Frontal cortex (tissue), 4 donors: ENCODE measurements at places on chromosomes 3 and 15.

- no peak for DNase-seq
Observed at GRCh38 chr15:66369773-66370651, 13.5 kb upstream of the TIPIN start.

- DNase-seq: no peak
Observed at GRCh38 chr15:78182336-78182700, 33.2 kb downstream of the IDH3A start.

- DNase-seq: no peak
Observed at GRCh38 chr15:90594301-90594738, 64.6 kb downstream of the CRTC3 start.

DNA sequence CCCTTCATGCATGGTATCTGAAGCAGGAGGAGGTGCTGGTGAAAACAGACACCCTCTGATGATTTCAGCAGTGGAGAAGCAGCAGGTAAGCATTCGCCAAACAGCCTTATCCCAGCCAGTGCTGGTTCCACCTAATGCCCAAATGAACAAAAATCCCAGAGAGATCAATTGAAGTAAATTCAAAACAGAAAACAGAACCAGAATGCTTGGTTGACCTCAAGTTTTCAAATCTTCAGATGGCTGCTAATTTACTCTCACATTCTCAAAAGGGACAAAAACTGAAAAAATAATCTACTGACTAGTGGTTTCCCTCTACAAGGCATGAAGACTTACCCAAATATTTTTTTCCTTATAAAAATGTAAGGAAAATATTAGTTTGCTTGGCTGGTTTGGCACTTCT, 87.0 kb upstream of the MYO5C start:
- DNase-seq: no peak

- DNase-seq: no peak
Observed at GRCh38 chr15:73437543-73438109, 5.3 kb upstream of the REC114 start.

DNA sequence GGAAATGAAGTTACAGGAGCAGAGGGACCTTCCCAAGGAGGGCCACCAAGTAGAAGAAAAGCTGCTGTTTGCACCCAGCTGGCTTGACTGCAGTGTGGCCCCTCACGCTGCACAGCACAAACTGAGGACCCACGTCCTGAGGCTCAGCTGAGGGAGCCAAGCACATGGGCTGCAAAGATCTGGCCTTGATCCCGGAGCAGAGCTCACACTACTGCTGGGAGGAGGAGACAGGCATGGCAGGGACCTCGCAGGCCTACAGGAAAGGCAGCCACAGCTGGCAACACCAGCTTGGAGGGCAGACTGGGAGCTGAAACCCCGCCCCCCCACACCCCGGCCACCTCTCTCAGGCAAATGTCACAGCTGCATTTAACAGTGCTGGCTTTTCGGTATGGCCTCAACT, 39.7 kb downstream of the KLHL25 start:
- no peak for DNase-seq

DNA sequence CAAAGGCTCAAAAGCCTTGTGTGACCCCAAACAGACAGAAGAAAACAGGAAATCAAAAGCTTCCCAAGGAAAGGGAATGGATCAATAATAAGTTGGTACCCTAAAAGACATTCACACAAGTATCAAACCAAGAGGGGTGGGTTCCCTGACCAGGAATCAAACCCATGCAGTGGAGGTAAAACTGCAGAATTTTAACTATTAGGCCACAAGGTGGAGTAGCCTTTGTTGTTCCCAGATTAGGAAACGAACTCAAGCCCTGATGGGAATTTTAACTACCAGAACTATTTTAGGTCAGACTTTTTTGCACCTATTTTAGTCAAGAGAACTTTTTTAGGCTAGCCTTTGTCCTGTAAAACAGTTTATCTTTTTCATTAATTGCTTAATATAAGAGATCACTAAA, 31.4 kb downstream of the SETMAR start:
- no peak for DNase-seq

- no peak for DNase-seq
Observed at GRCh38 chr15:67850994-67851571, 11.2 kb upstream of the RNU6-1 start.

DNA sequence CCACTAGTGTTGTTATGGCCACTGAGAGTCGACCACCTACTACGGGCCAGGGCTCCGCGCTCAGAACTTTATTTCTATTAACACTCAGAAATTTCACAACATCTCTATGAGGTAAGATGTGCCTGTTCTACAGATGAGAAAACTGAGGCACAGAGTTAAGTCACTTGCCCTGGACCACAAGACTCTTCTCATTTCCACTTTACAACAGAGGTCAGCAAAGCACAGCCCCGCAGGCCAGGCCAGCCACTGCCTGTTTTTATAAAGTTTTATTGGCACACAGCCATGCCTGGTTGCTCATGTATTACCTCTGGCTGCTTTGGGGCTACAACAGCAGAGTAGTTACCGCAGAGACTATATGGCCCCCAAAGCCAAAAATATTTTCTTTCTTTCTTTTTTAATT, 503.6 kb downstream of the SHQ1 start:
- DNase-seq: no peak

DNA sequence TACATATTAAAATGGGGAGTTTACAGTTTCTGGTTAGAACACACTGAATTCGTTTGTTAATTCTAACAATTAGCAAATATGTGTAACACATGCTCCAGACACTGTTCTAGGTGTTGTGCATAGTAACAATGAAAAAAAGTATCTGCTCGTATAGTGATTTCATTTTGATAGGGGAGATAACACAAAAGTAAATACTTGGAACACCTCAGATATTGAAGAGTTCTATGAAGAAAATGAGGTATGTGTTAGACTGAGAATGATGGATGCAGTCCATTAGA, 6.8 kb upstream of the TMF1 start:
- DNase-seq: no peak

- no peak for DNase-seq
Observed at GRCh38 chr15:92822216-92823144, 77.6 kb upstream of the CHD2 start.

DNA sequence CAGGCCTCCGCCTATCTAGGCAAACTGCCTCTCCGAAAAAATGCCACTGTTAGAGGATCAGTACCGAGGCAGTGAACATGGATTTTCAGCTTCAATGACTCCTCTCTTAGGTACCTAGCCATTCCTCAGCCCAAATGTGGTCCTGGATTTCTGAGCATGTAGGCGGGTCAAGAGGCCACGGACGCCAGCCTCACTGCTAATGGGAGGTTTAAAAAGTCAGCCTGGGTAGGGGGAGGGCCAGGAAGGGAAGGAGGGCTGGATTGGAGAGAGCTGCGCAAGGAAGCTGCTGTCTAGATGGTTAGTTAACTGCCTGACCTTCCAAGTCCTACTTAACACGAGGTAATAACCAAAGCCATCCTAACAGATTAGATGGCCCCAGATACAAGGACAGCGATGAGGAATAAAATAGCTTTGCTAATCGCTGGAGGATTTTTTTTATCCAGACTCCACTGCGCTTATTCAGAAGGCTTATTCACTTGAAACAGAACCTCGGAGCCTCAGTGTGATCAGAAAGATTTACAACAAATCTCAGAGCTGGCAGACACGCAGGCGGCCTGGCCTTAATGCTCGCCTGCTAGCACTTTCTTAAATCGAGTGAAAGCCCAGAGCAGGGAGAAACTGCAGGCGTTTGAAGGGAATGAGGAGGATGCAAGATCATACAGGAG, 34.3 kb downstream of the TLE3 start:
- DNase-seq: no peak

- DNase-seq: no peak
Observed at GRCh38 chr15:58492661-58493397, 61.0 kb downstream of the LIPC start.

DNA sequence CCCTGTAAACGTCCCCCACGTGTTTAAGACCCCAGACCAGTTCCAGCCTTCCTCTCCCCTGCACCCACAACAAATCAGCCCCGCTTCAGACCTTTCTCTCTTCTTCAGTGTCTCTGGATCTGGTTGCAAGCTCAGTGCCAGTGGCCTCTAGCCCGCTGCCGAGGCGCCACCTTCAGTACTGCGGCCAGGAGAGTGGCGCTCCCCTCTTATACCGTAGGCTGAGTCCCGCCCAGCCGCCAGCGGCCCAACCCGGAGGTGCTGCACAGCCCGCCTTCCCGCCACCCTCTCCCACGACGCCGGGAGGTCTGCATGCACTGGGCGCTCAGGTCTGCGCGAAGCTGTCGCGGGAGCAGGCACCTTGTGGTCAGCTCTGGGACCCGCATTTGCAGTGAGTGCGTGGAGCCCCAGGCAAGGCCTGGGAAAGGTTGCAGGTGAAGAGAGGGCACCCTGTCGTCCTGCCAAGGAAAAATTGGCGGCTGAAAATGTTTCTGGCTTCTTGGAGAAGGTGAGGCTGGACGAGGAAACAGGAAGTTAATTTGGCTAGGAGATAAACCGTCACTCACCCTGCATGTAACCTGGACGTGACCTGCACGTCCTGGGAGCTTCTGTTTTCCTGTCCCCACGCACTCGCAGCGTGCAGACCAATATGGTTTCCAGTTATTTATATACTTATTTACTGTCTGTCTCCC, at the start of gene C2CD4B:
Gene C2CD4B (minus strand): TSS at position 182 of the 689 bp plus-strand sequence. CDS start 301 bp downstream, outside the sequence.
- DNase-seq: peak; percentile 23

DNA sequence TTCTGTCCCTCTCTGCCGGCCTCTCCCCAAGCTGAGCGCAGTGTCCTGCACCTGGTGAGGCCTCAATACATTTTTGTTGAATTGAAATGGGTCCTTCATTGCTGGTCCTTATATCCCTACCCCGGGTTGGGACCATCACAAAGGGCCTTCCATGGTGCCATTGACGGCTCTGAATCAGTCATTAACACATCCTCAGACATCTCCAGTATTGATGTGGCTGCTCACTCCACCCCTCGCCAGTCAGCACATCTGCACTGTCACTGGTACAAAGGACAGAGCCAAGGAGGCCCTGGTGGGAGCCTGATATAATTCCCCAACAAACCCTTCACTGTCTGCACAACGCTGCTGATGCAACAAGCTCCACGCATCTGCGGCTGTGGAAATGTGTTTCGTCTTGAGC, 191.6 kb upstream of the TOPAZ1 start:
- DNase-seq: peak; percentile 30
